ENCODE measurements at places on chromosomes 5 and 9.

DNA sequence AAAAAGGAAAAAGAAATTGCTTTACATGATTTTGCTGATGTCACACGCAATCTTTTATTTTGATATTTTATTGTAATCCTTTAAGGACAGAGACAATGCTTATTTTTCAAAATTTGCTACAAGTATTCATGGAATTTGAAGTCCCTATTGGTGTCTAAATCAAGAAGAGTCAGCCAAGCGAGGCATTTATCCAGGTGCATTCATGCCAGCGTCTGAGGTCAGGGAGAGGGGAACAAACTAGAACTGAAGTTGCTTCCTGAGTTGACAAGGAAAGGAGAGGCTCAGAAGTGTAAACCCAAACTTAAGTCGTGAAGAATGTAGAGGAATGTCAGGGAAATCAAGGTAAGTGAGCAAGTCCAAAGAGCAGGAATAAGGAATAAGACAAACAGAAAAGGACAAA, 83.0 kb upstream of the GNAQ start:
- DNase-seq, result no peak

DNA sequence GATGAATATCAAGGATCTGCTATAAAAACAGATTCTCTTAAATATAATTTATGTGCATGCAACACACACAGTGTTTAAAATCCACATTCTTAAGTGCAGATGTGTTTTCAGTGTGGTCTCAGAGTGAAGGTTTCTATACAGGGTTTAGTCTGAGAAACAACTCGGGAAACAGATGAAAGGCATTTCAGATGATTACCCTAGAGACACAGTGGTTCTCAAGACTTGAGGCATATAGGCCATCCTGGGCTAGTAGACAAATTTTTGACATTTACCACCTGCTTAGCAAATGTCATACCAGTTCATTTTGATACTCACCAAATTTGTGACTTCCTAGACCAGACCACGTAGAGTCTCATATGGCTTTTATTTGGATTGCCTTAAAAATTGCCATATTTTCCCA, 216.5 kb downstream of the ARL15 start:
- no peak for DNase-seq

DNA sequence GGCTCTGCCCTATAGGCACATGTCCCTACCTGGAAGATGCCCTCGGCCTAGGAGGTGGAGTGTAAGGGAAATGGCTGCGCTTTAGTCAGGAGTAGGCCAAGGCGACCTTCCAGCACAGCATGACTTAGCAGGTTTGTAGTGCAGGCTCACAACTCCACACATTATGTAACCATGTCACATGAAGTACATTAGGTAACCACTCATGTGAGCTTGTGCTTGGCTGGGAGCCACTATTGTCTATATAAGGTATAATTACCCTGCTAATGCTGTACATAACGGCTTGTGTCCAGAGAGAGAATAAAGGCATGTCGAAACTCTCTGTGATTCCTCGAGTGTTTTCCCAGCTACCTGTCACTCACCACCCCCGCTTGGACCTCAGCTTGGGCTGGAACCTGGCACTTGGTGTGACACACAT, 74.9 kb downstream of the CAMK4 start:
- no peak for DNase-seq

- peak; percentile 14 for DNase-seq
Observed at GRCh38 chr5:982377-983237, 26.0 kb upstream of the NKD2 start.

- peak; percentile 40 for DNase-seq
Observed at GRCh38 chr9:79431019-79431679, 140.6 kb upstream of the TLE4 start.
